Right renal pelvis (tissue), 4 donors: ENCODE measurements at places on chromosomes 3 and 15.

GRCh38 chr3:12992629-12993516, 80.4 kb downstream of the IQSEC1 start:
- DNase-seq, result no peak

GRCh38 chr3:81490541-81491288, 270.7 kb downstream of the GBE1 start:
- DNase-seq, result peak; percentile 58

GRCh38 chr3:123085293-123085931, 18.6 kb downstream of the PDIA5 start:
- no peak for DNase-seq

DNA sequence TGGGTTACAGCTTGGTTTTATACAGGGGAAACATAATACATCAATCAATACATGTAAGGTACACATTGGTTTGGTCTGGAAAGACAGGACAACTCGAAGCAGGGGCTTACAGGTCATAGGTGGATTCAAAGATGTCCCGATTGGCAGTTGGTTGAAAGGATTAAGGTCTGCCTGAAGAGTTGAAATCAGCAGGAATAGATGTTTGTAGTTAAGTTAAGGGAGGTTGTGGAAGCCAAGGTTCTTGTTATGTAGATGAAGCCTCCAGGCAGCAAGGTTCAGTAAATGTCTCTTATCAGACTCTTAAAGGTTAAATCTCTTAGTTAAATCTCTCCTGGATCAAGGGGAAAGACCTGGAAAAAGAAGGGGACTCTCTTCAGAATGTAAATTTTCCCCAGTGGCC, 58.4 kb upstream of the MINAR1 start:
- DNase-seq, result no peak

DNA sequence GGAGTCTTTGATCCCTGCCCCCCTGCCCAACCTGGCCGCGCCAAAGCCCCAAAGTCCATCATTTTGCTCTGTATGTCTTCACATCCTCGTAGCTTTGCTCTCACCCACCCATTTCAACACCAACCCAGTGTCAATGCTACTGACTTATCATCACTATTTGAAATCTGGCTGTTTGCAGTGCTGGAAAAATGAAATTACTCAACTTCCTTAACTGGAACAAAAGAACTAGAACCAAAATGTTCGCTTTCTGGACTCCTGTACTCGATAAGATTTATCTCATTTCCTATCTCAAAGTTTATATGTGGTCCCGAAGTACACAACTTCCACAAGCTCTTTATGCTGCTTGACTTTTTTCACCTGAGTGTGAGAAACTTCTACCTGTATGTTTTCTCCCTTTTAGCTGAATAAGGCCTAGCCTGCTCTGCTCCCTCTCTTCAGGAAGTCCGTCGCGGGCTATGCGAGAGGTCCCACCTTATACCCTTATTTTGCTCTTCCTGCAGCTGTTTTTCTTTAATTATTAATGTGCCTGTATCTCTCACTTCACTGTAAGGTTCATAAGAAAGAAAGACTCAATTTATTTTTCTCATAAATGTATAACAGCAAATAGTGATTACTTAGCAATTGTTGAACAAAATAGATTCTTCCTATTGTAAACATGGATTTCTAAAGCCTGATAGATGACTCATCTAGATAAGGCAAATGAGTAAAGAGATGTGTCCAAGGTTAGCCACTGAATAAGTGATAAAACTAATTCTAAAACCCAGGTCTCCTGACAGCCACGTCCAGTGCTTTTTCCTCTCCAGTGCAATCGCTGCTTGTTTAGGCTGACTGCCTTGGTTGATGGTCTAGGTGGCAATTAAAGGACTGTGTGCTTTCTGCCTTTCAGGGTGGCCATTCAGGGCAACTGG, 464.1 kb upstream of the TPRG1 start:
- no peak for DNase-seq

- no peak for DNase-seq
These were observed 19.8 kb upstream of the RBMS3 start for GRCh38 chr3:29261119-29261518.

DNA sequence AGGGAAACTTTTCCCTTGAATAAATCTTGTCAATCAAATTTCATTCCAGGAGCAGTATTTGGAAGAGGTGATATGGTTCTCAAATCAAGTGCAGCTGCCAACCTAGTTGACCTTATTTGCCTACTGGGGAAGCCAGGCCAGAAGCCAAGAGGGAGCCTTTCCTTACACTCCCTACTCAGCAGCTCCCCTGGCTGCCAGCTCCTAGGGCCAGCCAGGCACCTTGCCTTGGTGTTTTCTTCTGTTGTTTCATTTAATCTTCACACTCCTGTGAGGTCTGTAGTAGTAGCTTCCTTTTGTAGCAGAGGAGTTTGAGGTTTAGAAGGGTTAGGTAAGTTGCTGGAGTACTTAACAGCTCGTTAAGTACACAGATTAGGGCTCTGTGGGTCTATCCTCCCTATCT, 22.6 kb downstream of the MKRN2OS start:
- DNase-seq, result no peak

DNA sequence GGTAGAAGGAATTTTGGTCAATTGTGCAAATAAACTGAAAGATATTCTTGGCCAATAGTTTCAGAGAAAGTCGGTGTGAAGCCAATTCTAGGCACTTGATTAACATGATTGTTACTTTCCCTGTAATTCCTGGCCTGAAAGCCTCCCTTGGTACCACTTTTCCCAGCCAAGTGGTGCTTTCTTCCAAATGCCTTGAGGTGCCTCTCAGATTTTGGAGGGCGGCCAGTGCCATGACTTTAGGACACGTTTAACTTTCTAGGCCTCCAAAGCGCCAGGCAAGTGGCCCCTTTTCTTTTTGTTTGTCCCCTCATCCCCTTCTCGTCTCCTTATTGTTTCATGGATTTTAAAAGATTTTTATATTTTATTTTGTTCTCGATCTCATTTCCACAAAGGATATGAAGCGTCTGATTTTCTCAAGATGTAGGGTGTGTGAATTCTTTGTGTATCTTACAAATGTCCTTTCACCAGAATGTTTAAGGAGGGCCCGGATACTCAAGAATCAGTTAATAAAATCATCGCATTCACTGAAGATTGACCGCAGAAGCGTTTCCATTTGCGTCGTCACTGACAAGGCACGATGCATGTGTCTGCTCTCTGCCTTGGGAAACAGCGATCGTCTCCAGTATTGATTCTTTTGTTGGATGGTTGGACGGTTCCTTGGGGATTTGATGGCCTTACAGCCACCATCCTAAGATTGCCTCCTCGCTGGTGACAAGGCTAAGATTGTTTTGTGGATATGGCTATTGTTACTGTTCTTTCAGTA, 87.8 kb downstream of the ASB7 start:
- no peak for DNase-seq

- DNase-seq, result no peak
These were observed 430.6 kb downstream of the MECOM start for GRCh38 chr3:169232863-169233262.

- DNase-seq, result no peak
These were observed 1.3 kb downstream of the CFAP100 start for GRCh38 chr3:126395846-126396513.

GRCh38 chr3:29618395-29619282, 337.8 kb downstream of the RBMS3 start:
- DNase-seq, result no peak

DNA sequence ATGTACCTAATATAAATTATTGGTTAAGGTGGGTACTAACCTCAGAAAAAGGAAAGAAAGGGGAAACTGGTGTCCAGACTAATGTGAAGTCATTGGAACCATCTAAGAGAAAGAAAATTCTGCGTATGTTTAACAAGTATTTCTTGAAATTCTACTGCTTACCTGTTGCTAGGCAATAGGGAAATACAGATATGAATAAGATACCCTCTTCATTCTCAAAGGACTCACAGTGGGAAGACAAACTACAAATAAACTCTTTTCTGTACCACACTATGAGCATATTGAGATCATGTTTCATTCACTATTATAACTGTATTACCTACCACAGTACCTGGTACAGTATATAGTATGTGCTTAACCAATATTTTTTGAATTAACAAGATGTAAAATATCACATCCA, 140.5 kb upstream of the MLF1 start:
- no peak for DNase-seq

DNA sequence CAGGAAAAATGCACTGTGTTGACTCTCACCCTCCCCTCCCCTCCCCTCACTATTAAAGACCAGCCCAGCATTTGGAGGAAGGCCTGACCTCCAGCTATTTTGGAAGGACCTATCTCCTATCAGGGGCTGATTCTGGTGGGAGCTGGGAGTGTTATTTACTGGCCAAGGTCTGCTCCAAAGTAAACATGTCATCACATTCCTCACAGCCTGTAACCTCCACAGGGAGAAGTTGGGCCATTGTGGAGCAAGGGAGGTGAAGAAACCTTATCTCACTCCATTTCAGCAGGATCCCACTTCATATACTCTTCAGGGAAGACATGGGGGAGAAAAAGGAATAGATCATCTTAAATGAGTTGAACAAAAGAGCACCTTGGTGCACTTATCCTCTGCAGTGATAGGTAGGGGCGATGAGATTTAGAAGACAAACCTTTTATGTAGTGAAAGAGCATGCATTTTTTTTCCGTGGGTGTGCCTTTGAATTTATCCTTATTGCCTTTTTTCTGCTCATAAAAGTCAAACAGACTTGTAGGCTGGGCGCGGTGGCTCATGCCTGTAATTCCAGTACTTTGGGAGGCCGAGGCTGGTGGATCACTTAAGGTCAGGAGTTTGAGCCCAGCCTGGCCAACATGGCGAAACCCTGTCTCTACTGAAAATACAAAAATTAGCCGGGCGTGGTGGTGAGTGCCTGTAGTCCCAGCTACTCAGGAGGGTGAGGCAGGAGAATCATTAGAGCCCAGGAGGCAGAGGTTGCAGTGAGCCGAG, 15.6 kb upstream of the FLNB start:
- DNase-seq, result no peak

DNA sequence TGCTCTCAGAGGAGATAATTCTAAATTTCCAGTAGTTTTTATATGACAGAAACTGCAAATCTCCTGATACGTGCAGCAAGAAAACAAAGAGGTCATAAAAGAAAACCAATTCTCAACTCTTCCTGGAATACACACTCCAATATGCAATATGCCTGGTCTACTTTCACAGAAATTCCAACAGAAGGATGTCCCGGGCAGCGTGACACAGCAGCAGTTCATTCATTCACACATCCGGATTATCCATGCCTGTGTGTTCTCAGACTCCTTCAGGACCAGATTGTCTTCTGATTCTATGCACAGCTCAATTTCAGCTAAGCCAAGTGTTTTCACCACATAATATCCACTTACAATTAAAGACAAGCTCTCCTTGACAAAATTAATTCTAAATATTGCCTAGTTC, 64.3 kb downstream of the FBN1 start:
- DNase-seq, result no peak

GRCh38 chr3:61914276-61914675, 352.9 kb downstream of the PTPRG start:
- DNase-seq, result no peak

DNA sequence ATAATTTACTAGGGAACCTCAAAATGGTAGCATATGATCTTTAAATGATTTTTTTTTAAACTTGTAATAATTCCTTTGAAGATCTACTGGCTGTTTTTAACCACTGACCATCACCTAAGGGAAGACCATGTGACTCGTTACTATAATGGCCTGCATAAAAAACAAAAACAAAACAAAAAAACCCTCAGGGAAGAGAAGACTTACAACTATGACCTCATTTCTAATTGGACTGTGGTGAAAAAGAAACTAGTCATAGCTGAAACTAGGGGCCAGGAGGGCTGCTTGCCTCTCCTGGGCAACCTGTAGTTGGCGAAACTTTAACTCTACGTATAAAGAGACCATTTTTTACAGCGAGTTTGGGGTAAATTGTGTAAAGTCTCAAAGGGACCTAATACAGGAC, 23.0 kb downstream of the PAQR9 start:
- no peak for DNase-seq

GRCh38 chr3:49554633-49555265, 472 bp downstream of the BSN start:
- DNase-seq, result no peak

- DNase-seq, result peak; percentile 28
These were observed 144.0 kb downstream of the GREM1 start for GRCh38 chr15:32861761-32862160.

DNA sequence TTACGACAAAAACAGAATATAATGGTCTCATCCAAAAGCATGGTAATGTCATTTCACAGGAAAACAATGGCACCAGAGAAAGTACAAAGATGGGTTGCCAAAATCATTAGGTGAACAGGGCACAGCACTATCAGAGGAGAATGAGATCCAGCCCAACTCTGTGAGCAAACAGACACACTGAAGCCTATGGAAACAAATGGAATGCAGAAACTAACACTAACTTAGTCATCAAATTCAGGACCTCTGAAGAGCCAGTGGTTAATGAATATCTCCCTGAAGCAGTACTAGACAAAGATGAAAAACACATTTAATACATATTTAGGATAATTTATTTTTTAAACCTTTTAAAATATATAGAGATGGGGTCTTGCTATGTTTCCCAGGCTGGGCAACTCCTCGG, 14.6 kb upstream of the RPS17 start:
- no peak for DNase-seq

GRCh38 chr3:194998948-194999347, 272.0 kb downstream of the XXYLT1 start:
- no peak for DNase-seq

DNA sequence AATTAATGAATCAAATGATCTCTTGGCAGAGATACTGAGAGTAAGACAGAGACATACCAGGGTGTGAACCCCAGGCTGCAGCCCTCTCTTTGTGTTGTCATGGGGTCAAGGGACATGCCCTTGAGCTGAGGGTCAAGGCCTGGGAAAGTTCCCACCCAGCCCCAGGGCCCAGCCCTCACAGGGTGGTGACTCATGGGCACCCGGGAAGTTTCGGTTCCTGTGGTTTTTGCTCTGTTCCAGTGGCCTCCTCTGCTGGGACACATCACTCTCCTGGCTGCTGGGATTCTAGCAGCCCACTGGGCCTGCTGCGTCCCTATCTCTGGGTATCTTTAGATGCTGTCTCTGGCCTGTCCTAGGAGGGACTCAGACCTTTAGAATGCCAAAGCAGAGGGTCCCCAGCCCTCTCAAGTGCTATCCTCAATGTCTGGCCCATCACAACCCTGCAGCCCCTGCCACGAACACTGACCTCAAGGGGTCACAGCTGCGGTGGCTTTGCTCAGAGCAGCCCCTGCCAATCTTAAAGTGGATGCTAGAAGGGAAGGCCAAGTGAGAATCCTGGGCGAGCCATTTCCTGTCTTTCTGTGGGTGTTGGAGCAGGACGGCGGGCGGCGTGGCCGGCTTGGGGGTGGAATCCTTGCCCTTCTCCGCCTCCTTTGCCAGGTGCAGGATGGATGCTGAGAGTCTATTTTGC, 148.4 kb upstream of the TLE3 start:
- no peak for DNase-seq

DNA sequence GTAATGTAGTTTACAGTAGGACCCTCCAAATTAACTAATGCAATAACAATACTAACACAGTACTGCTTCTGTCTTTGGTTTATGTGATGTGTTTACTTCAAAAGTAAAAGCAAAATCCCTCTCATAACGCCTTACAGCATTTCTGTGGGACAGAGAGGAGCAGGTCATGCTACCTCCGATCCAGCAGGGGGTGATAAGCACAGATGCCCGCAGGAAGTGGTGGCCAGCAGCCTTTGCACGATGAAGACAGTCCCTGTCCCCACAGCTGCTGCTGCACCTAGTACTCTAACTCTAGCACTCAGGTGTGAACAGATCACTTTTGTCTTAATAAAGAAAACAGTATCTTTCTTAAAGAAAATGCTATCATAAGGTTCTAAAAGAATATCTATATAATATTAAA, 38.3 kb downstream of the ANO10 start:
- no peak for DNase-seq
